Effector memory CD8-positive, alpha-beta T cell (primary cell): ENCODE measurements at places on chromosomes 6 and 20.

DNA sequence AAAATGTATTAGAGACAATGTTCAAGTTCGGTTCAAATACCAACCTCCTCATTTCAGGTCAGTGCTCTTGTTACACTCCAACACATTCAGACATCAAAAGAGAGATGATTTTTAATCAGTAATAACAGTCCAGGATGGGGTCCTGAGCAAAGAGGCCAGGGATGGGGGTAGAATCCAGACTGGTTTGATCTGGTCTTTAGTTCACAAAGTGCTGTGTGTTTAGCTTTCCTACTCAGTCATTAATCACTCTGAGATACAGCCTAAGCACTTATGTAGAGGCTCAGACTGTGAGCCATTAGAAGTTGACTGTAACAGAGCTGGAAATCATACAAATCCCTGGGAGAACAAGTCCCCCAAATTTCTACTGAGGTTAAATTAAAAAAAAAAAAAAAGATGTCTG is 241.6 kb downstream of the PTPRK start:
- DNase-seq = no peak

DNA sequence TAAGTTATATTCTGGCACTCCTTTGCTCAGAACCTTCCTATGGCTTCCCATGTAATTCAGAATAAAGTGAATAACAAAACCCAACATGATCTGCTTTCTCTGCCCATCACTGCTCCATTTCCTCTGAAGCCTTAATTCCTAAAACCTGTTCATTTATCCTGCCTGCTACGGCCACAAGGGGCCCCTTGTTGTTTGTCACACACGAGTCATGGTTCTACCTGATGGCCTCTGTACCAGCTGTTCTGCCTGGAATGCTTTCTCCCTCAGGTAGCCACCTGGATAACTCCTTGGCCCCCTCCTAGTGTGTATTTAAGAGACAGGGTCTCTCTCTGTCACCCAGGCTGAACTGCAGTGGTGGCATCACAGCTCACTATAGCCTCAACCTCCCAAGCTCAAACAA is 26.8 kb downstream of the ERGIC3 start:
- no peak for DNase-seq

DNA sequence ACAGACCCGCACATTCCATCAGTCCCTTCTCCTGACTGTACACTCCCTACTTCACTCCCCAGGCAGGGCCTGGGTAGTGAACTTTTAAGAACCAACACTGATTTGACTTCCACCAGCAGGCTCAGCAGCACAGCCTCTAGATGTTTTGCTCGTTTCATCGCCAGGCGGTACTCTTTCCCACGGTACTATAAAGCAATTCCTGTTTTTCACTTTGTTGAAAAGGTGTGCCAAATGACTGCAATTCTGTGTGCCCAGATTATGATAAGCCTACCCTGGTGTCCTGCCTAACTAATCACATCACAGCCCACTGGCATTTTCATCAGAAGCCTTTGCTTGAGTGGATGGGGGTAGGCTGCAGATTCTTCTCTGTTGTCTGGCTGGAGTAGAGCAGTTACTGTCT is 12.9 kb upstream of the WTAP start:
- no peak for DNase-seq

DNA sequence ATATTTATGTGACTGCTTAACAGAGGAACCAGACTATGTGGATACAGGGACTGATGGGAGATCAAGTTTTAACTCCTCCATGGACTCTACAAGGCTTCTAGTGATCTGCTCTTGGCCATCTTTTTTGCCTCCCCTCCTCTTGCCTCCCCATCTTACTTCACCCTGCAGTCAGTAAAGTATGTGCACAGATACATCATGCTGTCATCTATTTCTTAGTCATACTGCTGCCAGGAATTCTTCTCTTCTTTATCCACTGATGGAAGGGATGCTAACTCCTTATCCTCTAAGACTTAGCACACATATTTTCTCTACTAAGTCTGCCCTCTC is 27.6 kb upstream of the FAM83C start:
- no peak for DNase-seq

DNA sequence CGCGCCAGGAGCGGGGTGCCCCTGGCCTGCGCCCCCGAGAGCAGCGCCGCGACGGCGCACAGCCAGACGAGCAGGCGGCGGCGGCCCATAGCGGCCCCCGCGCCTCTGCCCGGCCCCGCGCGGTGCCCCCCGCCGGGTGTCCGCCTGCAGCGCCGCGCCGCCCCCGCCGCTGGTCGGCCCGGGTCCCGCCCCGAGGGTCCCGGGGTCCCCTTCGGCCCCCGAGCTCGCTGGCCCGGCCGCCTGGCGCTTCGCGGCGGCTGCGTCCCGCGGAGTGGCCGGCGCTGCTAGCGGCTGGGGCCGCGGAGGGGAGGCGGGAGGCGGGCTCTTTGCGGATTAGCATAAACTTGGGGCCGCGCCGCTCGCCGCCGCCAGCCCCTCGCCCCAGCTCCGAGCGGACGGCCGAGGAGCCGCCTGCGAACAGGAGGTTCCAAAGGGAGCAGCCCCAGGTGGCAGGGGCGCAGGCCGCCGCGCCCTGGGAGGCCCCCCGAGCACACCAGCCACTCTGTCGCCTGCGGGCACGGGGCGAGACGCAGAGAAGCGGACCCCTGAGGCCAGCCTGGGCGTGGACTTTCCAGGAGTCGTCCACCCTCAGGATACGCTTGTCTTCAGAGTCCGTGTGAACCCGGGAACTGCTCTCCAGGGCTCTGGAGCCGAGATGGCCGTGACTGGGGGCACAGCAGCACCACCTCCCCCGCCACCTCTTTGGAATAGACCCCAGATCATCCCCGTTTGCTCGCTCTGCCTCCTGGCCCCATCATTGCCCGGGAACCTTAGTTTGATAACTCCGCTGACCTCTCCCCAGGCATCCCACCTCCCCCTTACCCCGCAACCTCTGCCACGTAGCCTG is at the start of gene EMILIN3:
Gene EMILIN3, minus strand, starts transcription at position 273 of the 847 bp plus-strand sequence. Its CDS starts 184 bp downstream, at position 89.
- DNase-seq = no peak

GRCh38 chr6:40422046-40422445 is 165.1 kb downstream of the LRFN2 start:
- no peak for DNase-seq

- peak; percentile 7 for DNase-seq
These were observed 119.4 kb downstream of the NCOA3 start for GRCh38 chr20:47620808-47621805.

GRCh38 chr6:122788663-122789181 is 336 bp upstream of the SMPDL3A start:
- DNase-seq = no peak

- DNase-seq = no peak
These were observed 102.2 kb upstream of the RALGAPA2 start for GRCh38 chr20:20814685-20815084.

DNA sequence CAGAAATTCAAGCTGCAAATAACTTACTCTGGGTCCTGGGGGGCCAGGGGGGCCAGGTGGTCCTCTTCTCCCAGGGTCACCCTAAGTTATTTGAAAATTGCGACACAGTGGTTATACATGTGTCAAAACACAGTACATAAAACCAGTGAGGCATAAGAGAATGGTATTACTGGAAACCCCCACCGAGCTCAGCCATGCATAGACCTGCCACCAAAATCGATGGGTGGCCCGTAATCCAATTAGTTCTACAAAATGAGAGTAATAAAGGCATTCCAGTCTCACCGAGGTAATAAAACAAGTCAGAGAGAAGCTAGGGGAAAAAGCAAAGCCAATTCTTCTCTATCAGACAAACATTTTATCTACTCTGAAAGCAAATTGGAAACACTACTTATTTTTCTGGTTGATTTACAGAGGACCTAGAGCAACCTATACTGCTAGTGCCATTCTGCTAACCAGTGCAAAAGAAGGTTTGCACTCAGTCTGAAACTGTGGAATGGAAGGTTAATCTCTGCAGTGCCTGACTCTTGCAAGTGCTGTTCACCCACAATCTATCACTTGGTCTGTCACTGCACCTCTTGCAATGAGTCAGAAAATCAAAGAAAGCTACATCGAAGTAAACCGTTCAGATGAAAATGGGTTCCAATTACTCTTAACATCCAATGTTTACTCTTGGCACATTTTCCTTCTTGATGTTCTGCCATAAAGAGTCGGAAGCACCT is 32.4 kb downstream of the COL9A1 start:
- DNase-seq = no peak

- no peak for DNase-seq
These were observed 12.2 kb downstream of the HEBP2 start for GRCh38 chr6:138416206-138416605.

- DNase-seq = no peak
These were observed 97.3 kb downstream of the INSM1 start for GRCh38 chr20:20465252-20465651.

DNA sequence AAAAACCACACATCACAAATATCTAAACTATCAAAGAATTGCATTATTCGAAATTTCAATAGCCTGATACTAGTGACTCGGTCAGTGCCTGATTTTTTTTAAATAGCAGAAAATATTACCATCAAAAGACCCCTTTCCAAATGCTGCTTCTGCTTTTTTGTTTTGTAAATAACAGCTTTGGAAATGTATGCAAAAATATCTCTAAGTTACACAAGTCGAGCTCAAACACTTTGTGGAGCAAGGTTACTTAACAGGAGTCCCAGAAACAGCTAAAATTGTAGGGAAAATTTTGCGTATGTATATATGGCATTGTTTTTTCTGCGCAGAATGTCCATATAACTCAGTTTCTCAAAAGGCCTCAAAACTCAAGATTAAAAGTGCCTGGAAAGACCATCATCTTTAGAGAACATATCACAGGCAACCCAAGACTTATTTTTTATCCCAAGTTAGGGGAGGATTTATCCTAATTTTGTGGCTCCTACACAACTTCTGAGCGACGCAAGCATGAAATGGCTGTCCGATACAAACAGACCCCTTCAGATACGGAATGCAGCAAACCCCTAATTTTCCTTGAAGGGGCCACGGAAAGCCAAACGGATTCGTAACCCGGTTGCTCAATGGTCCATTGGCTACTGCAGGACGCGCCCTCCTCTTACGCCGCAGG is 1.3 kb downstream of the CEP85L start:
- DNase-seq = no peak

DNA sequence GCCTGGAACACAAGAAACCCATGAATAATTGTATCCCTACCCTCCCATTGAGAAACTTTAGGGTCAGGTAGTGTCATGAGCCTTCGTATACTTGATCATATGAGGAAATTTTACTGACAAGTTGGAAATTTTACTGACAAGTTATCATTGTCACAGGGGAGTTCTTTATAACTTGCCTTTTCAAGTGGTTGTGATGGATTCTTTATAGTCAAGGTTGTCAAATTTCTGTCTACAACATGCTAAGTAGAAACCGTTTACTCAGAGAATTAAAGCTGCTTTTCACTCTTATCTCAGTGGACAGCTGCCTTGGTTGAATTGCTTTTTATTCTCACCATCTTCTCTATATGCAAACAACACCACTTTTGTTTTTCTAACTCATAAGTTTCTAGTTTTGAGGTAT is 1286.4 kb downstream of the EPHA7 start:
- DNase-seq = no peak

DNA sequence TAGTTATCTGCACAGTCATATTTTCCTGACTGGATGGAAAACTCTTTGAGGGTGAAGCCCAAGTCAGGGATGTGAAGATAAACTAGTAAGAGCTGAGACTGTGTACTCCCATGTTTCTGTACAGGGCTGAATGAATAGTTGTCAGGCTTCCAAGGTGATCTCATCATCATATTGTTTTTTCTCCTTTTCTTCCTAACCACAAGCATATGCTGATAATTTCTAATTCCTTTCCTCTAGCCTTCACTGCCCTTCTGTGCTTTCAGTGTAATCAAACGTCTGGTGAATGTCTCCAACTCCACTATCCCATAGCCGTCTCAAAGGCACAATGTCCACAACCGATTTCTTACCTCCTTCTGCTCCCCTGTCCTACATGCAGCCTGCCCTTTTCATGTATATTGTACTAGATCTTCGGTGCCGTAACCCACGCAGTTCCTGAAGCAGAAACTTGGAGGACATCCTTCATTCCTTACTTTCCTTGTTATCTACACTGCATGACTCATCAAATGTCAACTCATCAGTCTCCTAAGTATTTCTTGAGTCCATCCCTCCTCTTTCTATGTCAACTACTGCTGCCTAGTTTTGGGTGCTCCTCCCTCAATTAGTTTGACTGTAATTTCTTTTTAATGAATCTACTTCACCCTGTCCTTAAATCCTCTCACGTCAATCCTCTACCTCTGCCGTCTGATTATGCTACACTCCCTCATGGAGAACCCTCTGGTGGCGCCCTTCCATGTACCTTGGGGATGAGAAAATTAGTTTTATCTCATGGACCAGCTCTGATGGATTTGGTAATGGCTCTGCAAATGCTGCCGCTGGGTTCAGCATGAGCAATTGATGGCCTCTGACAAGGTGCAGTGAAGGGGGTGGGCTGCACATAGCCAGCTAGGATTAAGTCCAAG is 21.9 kb downstream of the NCOA7 start:
- DNase-seq = no peak

DNA sequence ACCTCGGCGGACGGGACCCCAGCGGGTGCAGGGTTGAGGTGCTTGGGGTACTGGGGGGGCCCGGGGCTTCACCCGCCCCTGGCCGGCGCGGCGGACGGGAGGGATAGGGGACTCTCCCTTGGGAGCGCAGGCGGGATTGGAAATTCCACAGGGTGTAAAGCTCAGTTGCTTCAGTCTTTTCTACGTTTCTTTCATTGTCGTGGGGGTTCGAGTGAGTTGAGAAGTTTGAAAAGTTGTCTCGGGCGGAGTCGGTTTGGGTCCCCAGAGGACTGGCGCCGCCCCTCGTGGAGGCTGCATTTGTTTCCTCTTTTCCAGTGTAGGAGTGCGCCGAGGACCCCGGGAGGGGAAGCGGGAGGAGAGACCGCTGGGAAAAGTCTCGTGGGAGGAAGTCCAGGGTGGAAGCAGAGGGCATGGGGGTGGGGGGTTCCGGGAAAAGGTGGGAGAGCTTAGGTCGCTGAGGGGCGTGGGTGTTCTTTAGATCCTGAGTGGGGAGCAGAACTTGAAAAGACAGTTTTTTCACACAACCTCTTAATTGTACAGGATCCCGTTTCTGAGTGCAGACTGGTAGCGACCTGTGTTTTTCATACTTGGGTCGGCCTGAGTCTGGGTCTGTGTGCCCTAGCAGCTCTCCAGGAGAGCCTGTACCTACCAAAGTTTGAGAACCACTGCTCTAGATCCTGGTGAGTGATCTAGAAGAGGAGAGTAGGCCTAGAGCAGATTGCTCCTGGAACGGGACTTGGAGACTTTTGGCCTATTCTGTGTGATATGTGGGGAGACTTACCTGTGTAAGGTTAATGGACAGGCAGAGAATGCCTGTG is 495 bp downstream of the FAM83B start:
- no peak for DNase-seq

- no peak for DNase-seq
These were observed 72.4 kb downstream of the TULP4 start for GRCh38 chr6:158384671-158385110.
